Uterus (tissue), 4 donors: ENCODE measurements at places on chromosomes 4 and X. TPM values are rescaled to one million over a fixed set of nuclear protein-coding genes. Genes with fewer than 3 reads are reported as not detected.

GRCh38 chr4:136831553-136831952 lies 700.7 kb downstream of the PCDH18 start:
- no peak for DNase-seq

GRCh38 chr4:74146581-74147129 lies 11.3 kb upstream of the MTHFD2L start:
- DNase-seq: no peak

- DNase-seq: no peak
These were observed 202.7 kb downstream of the CRLF2 start for GRCh38 chrX:1009771-1010170.

DNA sequence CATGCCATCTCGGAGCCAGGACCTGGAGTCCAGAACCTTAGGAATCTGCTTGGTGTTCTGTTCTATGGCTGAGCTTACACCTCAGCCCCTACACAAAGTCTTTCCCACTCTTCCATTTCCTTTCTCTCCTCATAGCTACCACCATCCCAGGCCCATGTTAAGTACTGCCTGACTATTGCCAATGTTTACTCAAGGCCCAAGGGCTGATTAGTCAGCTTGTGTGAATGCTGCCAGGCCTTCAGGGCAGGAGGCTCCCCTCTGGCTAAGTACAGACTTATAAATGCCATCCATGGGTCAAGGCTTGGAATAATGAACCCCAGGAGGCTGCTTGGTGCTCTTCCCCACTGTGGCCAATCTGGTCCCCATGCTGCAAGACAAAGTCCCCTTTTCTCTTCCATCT lies 411.6 kb upstream of the MAGEB18 start:
- DNase-seq: no peak

- DNase-seq: no peak
These were observed 20.8 kb upstream of the AP1AR start for GRCh38 chr4:112210777-112211176.

GRCh38 chr4:153748378-153748777 lies 11.4 kb downstream of the RNF175 start:
- DNase-seq: no peak

DNA sequence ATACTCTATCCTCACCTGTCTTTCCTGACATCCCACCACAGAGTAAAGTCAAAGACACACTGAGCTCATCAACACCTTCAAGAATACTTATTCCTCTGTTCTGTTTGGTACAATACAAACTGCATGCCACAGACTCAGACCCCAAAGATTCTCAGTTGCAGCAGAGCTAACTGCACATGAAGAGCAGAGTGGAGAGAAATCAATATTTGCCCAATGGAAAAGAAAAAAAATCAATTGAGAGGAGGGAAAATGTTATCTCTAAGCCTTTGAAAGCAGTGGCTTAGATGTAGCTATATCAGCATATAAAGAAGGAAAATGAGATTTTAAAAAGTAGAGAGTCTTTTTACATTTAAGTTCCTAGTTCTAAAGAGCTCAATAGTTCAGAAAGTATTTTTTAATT lies 180.2 kb downstream of the NWD2 start:
- no peak for DNase-seq

- no peak for DNase-seq
These were observed 14.9 kb upstream of the PDZD4 start for GRCh38 chrX:153845195-153845594.

GRCh38 chrX:105191878-105192277 lies 28.6 kb downstream of the TEX13A start:
- DNase-seq: no peak

DNA sequence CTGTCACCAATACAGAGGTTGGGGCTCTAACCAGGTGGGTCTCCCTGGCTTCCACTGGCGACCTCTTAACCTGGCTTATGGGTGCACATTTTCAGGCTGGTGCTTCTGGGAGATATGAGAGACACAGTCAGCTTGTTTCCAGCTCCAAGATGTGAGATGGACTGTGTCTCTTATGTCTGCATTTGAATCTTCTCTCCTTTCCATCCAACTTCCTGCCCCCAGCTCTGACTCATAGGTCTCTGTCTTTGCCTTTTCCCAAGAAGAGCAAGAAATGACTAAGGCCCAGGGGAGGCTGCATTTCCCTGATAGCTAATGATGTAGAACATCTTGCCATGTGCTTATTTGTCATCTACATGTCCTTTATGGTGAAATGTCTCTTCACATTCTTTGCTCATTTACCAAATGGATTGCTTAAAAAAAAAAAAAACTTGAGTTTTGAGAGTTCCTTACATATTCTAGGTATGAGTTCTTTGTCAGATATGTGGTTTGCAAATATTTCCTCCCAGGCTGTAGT lies 3.2 kb upstream of the UXT start:
- no peak for DNase-seq

- DNase-seq: no peak
These were observed 13.3 kb downstream of the TMEM255A start for GRCh38 chrX:120297923-120298322.

GRCh38 chr4:153549405-153549804 lies 83.2 kb downstream of the TMEM131L start:
- no peak for DNase-seq

GRCh38 chrX:118345045-118345463 lies 852 bp upstream of the WDR44 start:
- no peak for DNase-seq

DNA sequence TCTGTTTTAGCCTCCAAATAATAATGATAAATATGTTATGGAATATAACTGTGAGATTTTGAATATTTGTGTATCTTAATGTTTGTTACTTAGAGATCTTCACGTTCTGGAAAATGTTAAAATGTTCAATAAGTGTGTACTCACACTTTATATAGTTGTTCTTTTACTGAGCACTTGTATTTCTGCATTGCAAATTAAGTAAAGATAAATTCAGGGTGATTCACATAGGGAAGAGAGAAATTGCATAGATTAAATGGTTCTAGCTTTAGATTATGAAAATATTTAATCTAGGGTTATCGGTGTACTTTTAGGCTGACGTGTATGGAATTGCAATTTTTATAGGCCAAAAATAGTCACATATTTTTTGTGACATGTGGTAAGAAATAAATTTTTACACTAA lies 148.6 kb downstream of the ARHGAP10 start:
- DNase-seq: no peak

DNA sequence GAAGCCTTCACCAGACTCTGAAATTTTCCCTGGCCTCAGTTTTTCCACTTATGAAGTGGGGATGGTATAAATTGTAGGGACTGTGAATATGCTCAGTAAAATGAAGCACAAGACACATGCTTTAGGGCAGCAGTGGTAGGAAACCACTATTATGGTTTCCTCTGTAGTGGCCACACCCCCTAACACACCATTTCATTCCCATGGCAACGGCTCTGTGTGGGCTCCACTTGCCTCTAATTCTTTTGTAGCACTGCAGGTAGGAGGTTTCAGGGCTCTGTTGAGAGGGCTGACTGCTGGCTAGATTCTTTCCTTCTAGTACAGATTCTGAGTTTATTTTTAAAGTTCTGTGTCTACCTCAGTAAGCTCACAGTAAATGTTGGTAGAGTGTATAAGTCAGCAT lies 3.5 kb upstream of the VMA21 start:
- DNase-seq: no peak

Gene XAGE2
- total RNA-seq: not detected

Gene ZNF718
- 2.6 TPM for total RNA-seq

Gene LRBA
- total RNA-seq: 35.6 TPM

Gene SOX3
- total RNA-seq: 0.40 TPM

Gene GPAT3
- total RNA-seq: 4.1 TPM

Gene ARAP2
- total RNA-seq: 10.5 TPM
